ENCODE measurements at places on chromosomes 16 and 17. TPM values are rescaled to one million over a fixed set of nuclear protein-coding genes. Genes with fewer than 3 reads are reported as not detected.

GRCh38 chr17:82458885-82459424 is 414 bp downstream of the NARF start:
- no peaks in the 10 kb centered on the region for H3K27me3 ChIP-seq
- DNase-seq, result peak; percentile 44
- peak overlapping the region; percentile 41 for H3K4me3 ChIP-seq
- H3K36me3 ChIP-seq, result peaks cover 14% of the 10 kb centered on the region
- H3K4me1 ChIP-seq, result peaks cover 19% of the 10 kb centered on the region
- H3K27ac ChIP-seq, result peak overlapping the region; percentile 39

DNA sequence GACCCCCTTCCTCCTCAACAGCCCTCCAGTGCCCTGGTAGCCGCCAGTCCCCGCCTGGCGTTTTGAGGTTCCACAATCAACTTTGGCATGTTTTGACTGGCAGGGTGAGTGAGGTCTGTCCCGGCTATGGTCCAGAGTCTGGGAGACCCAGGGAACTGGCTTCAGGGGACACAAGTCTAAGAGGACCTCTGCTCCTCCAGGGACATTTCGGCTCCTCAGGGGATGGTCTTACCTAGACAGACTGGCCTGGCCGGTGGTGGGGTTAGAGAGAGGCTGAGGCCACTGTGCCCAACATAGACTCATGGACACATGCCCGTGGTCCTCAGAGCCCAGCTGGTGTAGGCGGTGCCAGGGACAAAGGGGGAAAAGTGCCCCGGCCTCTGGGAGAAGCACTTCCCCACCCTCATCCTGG is 2.2 kb downstream of the TMC8 start:
- H3K4me3 ChIP-seq, result no peak overlapping the region
- DNase-seq, result no peak
- no peaks in the 10 kb centered on the region for H3K36me3 ChIP-seq
- H3K27me3 ChIP-seq, result no peaks in the 10 kb centered on the region
- no peak overlapping the region for H3K27ac ChIP-seq

- H3K36me3 ChIP-seq, result no peaks in the 10 kb centered on the region
- no peak overlapping the region for H3K27ac ChIP-seq
- no peak overlapping the region for H3K4me3 ChIP-seq
- DNase-seq, result no peak
These were observed 57.0 kb downstream of the TANC2 start for GRCh38 chr17:63023049-63023448.

DNA sequence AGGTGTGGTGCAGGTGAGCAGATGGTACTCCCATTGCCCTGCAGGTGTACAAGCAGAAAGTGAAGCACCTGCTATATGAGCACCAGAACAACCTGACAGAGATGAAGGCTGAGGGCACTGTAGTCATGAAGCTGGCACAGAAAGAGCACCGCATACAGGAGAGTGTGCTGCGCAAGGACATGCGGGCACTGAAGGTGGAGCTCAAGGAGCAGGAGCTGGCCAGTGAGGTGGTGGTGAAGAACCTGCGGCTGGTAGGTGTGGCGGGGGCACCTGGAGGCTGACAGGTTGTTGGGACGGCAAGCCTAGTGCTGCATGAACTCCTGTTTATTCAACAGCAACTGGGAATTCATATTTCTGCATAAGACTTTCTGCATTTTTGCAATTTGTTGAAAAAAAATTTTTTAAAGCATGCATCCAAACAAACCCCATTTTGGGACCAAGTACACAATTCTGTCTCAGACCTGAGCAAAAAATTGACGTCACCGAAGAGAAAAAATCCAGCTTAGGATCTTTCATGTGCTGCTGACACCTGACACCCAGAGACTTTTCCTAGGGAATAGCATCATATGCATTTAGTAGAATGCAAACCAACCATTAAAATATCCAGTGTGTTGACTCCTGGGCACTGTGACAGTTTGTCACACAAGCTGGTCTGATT is 13.5 kb upstream of the DBNDD1 start:
- no peaks in the 10 kb centered on the region for H3K27me3 ChIP-seq
- no peak overlapping the region for H3K27ac ChIP-seq
- H3K36me3 ChIP-seq, result peaks cover 47% of the 10 kb centered on the region
- no peak overlapping the region for H3K4me3 ChIP-seq
- no peak for DNase-seq

DNA sequence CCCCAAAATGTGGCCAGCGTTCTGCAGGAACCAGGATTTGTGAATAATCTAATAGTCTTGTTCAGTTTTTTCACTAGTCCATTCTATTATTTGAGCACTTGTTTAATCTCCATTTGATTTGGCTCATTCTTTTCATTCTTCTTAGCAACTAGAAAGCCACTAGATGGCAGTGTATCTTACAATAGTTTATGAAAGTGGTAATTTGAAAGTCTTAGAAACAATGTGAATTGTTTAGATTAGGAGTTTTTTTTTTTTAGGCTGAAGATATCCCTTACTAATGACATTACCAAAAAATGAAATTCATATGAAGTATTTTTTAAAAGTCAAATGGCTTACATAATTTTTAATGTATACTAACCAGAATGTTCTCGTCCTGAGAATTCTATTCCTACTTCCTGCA is 6.7 kb downstream of the ERI2 start:
- no peaks in the 10 kb centered on the region for H3K27me3 ChIP-seq
- no peak overlapping the region for H3K4me3 ChIP-seq
- H3K4me1 ChIP-seq, result no peaks in the 10 kb centered on the region

DNA sequence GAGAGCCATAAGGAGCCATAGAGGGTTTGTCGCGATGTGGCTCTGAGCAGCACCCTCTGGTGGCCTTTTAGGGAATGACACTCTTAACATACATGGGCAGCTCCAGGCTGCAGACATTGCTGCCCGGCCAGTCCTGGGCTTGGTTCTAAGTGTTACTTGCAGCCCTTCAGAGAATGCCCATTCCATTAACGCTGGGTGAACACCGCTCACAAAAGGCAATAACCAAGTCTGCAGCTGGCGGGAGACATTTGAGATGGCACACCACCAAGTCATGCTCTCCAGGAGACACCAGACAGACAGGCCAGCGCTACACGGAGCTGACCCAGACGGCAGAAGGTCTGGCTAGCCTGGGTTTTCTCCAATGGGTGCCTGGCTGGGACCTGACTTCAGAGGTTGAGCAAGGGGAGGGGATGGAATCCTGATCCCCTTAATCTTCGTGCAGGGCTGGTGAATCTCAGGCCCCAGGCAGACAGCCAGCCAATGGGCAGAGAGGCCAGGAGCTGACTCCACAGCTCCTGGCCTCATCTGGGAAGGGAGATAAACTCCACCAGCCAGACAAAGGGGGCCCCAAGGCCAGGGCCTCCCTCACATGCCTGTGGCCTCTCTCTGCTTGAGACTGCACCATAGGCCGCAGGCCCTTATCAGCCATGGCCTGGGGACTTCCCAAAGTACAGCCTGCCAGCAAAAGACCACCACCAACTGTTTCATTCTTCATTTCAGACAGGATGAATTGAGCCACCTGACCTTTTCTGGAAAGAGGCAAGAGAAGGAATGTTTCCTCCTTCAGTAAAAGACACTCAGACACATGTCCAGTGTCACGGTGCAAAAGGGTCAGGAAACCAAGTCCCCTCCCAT is 58.8 kb downstream of the ZDHHC7 start:
- H3K4me1 ChIP-seq, result no peaks in the 10 kb centered on the region
- H3K27me3 ChIP-seq, result no peaks in the 10 kb centered on the region
- DNase-seq, result peak; percentile 83
- no peak overlapping the region for H3K27ac ChIP-seq
- H3K4me3 ChIP-seq, result no peak overlapping the region

- H3K4me1 ChIP-seq, result peaks cover 19% of the 10 kb centered on the region
- H3K27me3 ChIP-seq, result no peaks in the 10 kb centered on the region
- H3K36me3 ChIP-seq, result no peaks in the 10 kb centered on the region
- H3K27ac ChIP-seq, result peak overlapping the region; percentile 89
These were observed 1.9 kb downstream of the PHF12 start for GRCh38 chr17:28949185-28950016.

GRCh38 chr16:491220-491919 is 36.1 kb upstream of the CAPN15 start:
- DNase-seq, result no peak
- H3K27me3 ChIP-seq, result no peaks in the 10 kb centered on the region
- no peaks in the 10 kb centered on the region for H3K36me3 ChIP-seq
- H3K4me1 ChIP-seq, result no peaks in the 10 kb centered on the region

- H3K4me3 ChIP-seq, result no peak overlapping the region
- H3K36me3 ChIP-seq, result no peaks in the 10 kb centered on the region
- DNase-seq, result peak; percentile 31
- H3K27ac ChIP-seq, result no peak overlapping the region
- peaks cover 21% of the 10 kb centered on the region for H3K4me1 ChIP-seq
These were observed 5.4 kb downstream of the NXPH3 start for GRCh38 chr17:49580981-49581647.

- peaks cover 33% of the 10 kb centered on the region for H3K4me1 ChIP-seq
- H3K36me3 ChIP-seq, result peaks cover 13% of the 10 kb centered on the region
- H3K27ac ChIP-seq, result peak overlapping the region; percentile 98
- H3K4me3 ChIP-seq, result peak overlapping the region; percentile 97
These were observed 586 bp downstream of the UBALD2 start for GRCh38 chr17:76265624-76266243.

DNA sequence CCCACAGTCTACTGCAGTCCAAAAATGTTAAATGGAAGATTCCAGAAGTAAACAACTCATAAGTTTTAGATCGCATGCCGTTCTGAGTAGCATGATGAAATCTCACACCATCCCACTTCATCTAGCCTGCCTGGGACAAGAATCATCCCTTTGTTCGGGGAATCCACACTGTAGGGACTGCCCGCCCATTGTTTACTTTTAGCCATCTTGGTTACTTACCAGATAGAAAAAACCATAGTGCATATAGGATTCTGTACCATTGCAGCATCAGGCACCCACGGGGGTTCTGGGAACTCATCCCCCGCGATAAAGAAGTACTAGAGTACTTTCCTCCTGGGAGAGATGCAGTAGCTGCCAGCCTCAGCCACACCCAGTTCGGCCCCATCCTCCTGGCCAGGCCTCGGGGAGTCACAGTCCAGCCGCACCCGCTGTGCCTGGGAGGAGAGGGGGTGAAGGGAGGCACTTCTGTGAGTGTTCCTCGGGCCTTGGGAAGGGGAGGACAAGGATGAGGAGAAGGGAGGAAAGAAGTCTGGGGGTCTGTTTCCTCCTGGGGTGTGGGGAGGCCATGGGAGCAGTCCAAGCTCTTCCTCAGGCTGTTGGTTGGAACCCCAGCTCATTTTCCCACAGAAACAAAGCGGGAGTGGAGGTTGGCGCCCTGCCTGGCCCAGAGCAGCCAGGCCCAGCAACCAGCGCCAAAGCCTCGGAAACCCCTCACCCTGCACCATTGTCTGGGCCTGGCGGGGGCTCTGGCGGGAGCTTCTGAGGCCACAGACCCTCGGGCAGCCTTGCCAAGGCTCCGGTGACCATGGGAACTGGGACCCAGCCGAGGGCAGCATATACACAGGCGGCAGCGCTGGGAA is 8.9 kb downstream of the TRIM47 start:
- no peak for DNase-seq
- H3K4me1 ChIP-seq, result peaks cover 14% of the 10 kb centered on the region
- H3K27ac ChIP-seq, result peak overlapping the region; percentile 41
- peaks cover under 1% of the 10 kb centered on the region for H3K36me3 ChIP-seq

DNA sequence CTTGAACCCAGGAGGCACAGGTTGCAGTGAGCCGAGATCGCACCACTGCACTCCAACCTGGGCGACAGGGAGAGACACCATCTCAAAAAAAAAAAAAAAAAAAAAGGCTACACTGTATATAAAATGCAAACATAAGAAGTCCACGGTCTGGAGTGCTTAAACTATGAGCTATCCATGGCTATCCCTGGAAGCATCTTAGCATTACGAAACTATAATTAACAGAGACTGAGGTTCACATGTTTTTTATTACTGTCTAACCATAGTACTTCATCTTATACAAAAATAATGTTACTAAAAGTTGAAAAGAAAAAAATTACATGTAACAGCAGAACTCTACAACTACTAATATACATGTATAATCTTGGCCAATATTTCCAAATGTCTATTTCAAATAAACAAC is 32.8 kb downstream of the HELZ start:
- no peaks in the 10 kb centered on the region for H3K4me1 ChIP-seq
- no peak overlapping the region for H3K27ac ChIP-seq
- no peaks in the 10 kb centered on the region for H3K27me3 ChIP-seq
- H3K36me3 ChIP-seq, result no peaks in the 10 kb centered on the region

GRCh38 chr17:4436846-4437245 is 3.1 kb downstream of the SPNS3 start:
- H3K4me3 ChIP-seq, result no peak overlapping the region
- H3K27me3 ChIP-seq, result no peaks in the 10 kb centered on the region
- no peak for DNase-seq

- no peaks in the 10 kb centered on the region for H3K27me3 ChIP-seq
- no peak overlapping the region for H3K4me3 ChIP-seq
- peaks cover 21% of the 10 kb centered on the region for H3K4me1 ChIP-seq
- no peaks in the 10 kb centered on the region for H3K36me3 ChIP-seq
- no peak overlapping the region for H3K27ac ChIP-seq
- no peak for DNase-seq
These were observed 144.6 kb upstream of the PLCG2 start for GRCh38 chr16:81634380-81635062.

- no peaks in the 10 kb centered on the region for H3K36me3 ChIP-seq
- H3K4me1 ChIP-seq, result peaks cover 20% of the 10 kb centered on the region
- peaks cover 6% of the 10 kb centered on the region for H3K27me3 ChIP-seq
- no peak for DNase-seq
- H3K27ac ChIP-seq, result no peak overlapping the region
- H3K4me3 ChIP-seq, result no peak overlapping the region
These were observed 3.7 kb downstream of the GRIN2A start for GRCh38 chr16:10178526-10178925.

GRCh38 chr16:27723711-27724481 is 174.0 kb downstream of the KATNIP start:
- H3K27me3 ChIP-seq, result no peaks in the 10 kb centered on the region
- DNase-seq, result peak; percentile 76
- H3K4me1 ChIP-seq, result peaks cover 23% of the 10 kb centered on the region

- H3K36me3 ChIP-seq, result no peaks in the 10 kb centered on the region
- H3K27me3 ChIP-seq, result no peaks in the 10 kb centered on the region
- H3K27ac ChIP-seq, result no peak overlapping the region
- H3K4me3 ChIP-seq, result no peak overlapping the region
- DNase-seq, result no peak
- no peaks in the 10 kb centered on the region for H3K4me1 ChIP-seq
These were observed 52.0 kb downstream of the TNFRSF13B start for GRCh38 chr17:16919663-16920627.

DNA sequence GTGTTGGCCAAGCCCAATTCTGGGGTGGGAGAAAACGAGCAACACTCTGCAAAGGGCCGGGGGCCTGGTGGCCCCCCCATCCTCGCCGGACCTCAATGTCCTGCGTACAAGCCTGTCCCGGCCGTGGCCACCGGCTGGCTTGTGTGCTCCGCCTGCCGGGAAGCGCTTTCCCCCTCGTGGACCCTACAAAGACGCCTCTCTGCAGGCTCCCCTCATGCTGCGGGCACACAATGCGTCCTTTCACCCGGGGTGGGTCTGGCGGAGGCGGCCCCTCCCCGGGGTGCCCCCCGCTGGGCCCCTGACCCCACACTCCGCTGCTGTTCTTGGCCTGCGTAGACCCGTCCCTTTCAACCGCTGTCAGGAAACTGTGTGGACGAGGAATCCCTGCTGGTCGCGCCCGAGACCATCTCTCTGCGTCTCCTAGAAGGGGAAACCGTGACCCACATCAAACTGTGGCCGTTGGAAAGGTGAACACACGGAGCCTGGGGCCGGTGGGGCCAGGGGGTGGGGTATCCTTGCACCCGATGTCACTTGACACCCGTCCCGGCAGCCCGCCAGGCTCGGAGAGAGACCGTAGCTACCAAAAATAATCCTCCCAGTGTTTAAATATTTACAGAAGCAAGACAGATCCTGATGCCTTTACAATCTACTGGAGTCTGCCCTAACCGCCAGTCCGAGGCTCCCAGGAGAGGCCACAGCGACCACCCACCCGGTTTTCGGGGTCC is 43.6 kb downstream of the TBC1D16 start:
- H3K4me1 ChIP-seq, result peaks cover 22% of the 10 kb centered on the region
- no peaks in the 10 kb centered on the region for H3K36me3 ChIP-seq

The PPL gene
- total RNA-seq, result 84.9 TPM

The SOX15 gene
- total RNA-seq, result not detected

The ZNRF1 gene
- total RNA-seq, result 57.8 TPM

The MSLN gene
- not detected for total RNA-seq

The KCTD13 gene
- total RNA-seq, result 13.5 TPM

The MLYCD gene
- total RNA-seq, result 9.9 TPM

The ARHGAP44 gene
- 22.0 TPM for total RNA-seq

All from thyroid gland (tissue), 4 donors.